Nucleus accumbens (tissue), 56 donors: ENCODE measurements at places on chromosomes 1 and 21.

GRCh38 chr21:33406493-33406892 is 3.3 kb downstream of the IFNGR2 start:
- DNase-seq, result no peak

DNA sequence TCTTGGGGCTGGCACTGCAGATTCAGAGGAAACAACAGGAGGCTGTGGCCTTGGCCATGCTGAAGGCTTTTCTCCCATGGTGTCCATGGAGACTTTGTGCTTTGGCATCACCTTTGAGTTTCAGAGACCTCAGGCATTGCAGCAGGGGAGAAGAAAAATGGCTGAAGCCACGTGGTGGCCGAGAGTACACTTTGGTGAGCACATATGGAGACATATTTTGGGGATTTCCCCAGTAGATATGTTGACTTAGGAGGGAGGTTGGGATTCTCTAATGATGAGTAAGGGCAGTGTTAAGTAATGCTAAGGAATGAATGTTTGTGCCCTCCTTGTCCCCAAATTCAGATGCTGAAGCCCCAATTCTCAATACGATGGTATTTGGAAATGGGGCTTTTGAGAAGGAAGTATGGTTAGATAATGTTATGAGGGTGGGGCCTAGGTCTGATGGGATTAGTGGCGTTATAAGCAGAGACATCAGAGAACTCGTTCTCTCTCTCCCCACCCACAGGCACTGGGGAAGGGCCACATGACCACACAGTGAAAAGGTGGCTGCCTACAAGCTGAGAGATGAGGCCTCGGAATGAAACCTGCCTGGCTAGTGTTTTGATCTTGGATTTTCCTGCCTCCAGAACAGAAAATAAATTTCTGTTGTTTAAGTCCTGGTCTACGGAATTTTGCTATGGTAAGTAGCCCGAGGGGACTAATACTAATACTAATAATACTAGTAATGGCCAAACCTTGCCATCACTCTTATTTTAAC is 98.6 kb downstream of the TBX19 start:
- no peak for DNase-seq

DNA sequence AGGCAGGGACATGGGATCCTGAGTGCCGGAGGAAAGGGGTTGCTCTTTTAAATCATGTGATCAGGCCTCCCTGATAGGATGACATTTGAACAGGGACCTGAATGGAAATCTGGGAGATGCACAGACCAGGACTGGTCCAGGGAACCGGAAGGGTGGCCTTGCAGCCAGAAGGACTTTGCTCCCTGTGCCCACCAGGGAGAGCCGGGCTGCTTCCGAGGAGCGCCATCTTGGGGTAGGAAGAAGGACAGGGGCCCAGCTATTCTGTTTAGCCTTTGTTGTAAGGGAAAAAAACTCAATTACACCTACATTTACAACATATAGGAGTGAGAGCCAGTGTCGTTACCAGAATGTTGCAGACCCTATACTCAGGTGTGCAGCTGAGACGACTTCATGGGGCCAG is 5.5 kb downstream of the KLHDC7A start:
- DNase-seq, result no peak

- DNase-seq, result no peak
Measured at GRCh38 chr1:6097117-6097595, 51.5 kb downstream of the KCNAB2 start.

- DNase-seq, result no peak
Measured at GRCh38 chr1:21914880-21915640, 22.1 kb downstream of the HSPG2 start.

DNA sequence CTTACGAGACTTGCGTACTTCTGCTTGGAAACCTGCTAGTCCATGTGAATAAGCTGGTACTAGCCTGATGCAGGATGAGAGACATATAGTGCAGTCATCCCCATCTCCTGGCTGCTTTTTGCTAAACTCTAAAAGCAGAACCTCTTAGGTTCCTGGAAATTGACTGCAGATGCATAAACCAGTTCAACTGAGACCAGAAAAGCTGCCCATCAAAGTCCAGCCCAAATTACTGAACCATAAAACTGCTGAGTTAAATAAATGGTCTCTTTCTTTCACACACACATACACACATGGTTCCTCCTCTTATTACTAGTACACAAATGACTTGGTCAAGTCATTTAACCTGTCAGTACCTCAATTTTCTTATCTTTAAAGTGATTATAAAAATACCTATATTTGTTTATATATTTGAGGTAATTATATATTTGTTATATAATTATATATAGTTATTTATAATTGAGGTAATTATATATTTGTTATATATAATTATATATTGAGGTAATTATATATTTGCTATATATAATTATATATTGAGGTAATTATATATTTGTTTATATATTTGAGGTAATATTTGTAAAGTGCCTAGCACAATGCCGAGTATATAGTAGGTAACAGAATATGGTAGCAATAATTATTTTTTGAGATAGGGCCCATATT is 25.2 kb upstream of the RABGAP1L start:
- no peak for DNase-seq

DNA sequence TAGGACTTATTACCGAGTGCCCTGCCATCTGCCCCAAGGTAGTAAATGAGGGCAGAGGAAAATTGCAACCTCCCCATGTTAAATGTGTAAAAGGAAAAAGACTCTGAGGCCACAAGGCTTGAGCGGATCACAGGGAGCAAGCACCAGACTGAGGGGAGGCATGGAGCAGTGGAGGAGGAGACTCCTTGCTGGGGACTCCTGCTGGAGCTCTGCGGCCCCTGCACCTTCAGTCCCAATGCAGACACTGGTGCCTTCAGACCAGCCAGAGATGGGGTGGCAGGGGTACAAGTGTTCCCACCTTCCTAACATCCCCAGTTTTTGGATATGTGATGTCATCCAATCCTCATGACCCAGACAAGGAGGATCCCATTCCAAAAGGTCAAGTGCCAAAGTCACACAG is 128.4 kb upstream of the NGF start:
- no peak for DNase-seq

GRCh38 chr1:58823481-58824010 is 39.7 kb upstream of the JUN start:
- DNase-seq, result no peak

DNA sequence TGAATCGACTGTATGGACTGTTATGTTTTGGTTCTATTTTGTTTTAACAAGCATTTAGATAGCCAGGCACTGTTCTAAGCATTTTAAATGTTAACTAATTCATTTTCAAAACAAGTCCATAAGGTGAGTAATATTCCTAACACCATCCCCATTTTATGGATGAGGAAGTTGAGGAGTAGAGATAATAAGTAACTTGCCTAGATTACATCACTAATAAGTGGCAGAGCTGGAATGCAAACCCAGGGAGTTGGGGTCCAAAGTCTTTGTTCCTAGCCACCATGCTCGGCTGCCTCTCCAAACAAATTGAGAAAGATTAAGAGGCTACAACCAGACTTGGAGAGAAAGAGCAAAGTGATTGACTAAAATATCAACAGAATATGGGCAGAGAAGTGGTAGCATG is 12.6 kb upstream of the LEPR start:
- DNase-seq, result no peak

DNA sequence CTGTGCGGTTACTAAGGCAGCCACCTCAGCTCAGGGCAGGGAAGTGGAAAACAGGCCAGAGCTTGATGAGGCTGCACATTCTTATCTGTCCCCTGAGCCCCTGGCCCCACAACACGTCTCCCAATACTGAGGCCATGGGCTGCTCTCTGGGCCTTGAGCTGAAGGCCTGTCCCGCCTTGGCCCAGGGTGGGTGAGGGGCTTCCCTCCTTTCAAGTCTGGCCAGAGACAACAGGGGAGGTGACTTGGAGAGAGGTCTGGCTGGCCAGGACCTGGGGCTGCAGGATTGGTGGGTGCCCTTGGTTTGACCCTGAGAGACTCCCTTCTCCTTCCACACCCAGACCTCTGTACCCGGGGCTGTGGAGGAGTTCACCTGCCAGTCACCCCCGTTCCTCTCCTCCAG is 563.8 kb downstream of the PTPRU start:
- DNase-seq, result no peak

- no peak for DNase-seq
Measured at GRCh38 chr1:86858524-86859261, 55.2 kb downstream of the SELENOF start.

GRCh38 chr1:207825409-207825695 is 73.5 kb downstream of the CD46 start:
- no peak for DNase-seq

DNA sequence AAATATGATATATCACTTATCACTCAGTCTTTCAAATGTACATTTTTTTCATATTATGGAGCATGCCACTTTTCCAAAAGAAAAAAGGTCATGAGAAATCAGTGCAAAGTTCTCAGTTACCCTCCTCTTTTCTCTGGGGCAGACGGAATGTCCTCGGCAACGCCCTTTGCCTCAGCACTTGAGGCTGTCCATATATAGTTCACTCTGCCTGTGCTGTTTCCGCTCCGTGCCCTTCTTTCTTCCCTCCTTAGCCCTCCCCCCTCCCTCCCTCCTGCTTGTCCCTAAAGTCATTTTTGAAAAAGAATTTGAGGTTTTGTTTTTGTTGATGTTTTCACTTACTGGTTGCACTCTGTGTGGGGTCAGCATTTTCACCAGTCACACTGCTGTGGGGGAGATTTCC is 5.4 kb downstream of the BARHL2 start:
- no peak for DNase-seq

- DNase-seq, result no peak
Measured at GRCh38 chr1:214990619-214991018, 91.9 kb upstream of the KCNK2 start.

- no peak for DNase-seq
Measured at GRCh38 chr1:202349206-202349928, 868 bp downstream of the PPP1R12B start.

- no peak for DNase-seq
Measured at GRCh38 chr1:221783936-221784335, 42.0 kb upstream of the DUSP10 start.

- peak; percentile 69 for DNase-seq
Measured at GRCh38 chr21:37073417-37074196, 553 bp downstream of the TTC3 start.

GRCh38 chr1:36091698-36092097 is 3.0 kb downstream of the ADPRS start:
- no peak for DNase-seq

DNA sequence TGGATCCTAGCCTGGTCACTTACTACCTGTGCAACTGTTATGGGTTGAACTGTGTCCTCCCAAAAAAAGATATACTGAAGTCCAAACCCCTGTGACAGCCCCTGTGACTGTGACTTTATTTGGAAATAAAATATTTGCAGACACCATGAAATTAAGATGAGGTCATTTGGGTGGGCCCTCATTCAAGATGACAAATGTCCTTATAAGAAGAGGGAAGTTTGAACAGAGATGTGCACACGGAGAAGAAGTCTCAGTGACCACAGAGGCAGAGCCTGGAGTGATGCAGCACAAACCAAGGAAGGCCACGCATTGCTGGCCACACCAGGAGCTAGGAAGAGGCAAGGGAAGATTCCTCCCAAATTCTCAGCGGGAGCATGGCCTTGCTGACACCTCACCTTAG is 249.7 kb upstream of the RUNX1 start:
- no peak for DNase-seq

DNA sequence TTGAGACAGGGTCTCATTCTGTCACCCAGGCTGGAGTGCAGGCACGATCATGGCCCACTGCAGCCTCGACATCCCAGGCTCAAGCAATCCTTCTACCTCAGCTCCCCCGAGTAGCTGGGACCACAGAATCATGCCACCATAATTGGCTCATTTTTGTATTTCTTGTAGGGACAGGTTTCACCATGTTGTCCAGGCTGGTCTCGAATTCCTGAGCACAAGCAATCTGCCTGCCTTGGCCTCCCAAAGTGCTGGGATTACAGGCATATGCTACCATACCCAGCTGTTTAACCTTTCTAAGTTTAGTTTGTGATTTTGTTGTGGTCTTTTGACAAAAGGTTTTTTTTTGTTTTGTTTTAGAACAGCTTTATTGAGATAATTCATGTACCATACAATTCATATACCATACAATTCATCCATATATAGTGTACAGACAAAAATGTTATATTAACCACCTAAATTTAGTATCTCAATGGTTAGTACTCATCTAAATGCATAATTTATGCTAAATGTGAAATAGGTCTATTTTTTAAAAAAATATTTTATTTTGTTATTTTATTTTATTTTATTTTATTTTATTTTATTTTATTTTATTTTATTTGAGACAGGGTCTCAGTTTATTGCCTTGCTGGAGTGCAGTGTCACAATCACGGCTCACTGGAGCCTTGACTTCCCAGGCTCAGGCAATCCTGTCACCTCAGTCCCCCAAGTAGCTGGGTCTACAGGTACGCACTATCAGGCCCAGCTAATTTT is 8.9 kb downstream of the ZMPSTE24 start:
- no peak for DNase-seq

DNA sequence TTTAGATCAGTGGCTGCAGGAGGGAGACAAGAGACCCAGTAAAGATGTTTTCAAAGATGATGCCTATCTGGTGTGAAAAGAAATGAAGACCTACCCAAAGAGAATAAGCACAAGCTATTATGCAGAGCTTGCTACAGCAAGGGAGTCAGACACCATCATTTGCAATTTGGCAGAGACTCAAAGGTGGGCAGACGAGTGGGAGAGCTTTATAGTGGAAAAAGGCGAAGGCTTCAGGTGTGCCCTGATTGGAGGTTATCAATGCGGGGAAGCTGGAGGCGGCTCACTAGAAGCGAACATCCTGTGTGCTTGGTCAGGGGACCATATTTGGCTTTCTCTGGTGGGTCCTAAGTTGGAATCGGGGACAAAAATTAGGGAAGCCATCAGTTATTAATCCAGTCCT is 183.8 kb downstream of the DISC1 start:
- DNase-seq, result no peak

DNA sequence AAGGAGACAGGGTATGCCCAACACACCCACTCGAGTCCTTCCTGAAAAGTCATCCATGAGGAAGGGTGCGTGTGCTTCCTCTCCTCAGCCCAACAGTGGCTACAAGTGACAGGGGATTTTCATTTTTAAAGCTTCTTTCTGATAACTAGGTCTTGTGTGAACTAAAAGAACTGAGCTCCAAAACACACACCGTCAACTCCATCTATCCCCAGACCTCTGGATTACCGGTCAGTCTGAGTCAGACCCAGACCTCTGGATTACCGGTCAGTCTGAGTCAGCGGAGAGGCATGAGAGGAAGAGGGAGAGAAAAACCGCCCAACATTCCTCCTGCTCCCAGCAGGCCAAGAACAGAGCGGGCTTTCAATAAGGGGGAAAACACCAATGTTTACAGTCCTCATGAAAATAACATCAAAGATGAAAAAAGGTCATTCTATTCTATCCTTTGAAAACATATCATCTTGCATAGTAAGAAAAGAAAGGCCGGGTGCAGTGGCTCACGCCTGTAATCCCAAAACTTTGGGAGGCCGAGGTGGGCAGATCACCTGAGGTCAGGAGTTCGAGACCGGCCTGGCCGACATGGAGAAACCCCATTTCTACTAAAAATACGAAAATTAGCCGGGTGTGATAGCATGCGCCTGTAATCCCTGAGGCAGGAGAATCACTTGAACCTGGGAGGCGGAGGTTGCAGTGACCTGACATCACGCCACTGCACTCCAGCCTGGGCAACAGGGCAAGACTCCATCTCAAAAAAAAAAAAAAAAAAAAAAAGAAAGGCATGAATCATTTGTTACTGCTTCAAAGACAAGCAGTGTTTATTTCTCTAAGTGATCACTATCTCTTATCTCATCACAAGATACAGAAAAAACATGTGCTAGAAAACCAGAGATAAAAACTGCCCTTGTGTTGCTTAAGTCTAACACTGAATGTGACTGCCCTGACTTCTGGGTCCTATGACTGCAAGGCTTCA is 3.4 kb downstream of the PTTG1IP start:
- DNase-seq, result no peak
